NCI-H1930 (cell line): ENCODE measurements at places on chromosomes 5 and 9.

- DNase-seq, result no peak
These were observed 9.9 kb upstream of the IQGAP2 start for GRCh38 chr5:76393035-76393680.

DNA sequence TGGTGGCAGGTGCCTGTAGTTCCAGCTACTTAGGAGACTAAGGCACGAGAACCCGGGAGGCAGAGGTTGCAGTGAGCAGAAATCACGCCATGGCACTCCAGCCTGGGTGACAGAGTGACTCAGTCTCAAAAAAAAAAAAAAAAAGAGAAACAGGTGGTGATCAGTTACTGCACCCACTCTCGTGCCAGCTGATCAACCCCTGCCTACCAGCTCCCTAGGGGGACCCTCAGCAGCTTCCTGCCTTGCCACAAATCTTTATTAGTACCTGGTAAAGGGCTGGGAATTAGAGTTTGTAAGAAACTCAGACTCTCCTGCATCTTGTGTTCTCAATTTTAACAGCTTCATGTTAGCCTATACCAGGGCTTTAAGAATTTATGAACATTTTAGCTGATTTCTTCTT lies 914.9 kb downstream of the EFNA5 start:
- DNase-seq, result no peak

GRCh38 chr5:163578652-163579051 lies 73.2 kb downstream of the MAT2B start:
- no peak for DNase-seq

GRCh38 chr9:108586471-108587139 lies 269.2 kb downstream of the ACTL7B start:
- DNase-seq, result no peak

- DNase-seq, result no peak
These were observed 23.0 kb downstream of the DNAJA1 start for GRCh38 chr9:33048054-33048465.

DNA sequence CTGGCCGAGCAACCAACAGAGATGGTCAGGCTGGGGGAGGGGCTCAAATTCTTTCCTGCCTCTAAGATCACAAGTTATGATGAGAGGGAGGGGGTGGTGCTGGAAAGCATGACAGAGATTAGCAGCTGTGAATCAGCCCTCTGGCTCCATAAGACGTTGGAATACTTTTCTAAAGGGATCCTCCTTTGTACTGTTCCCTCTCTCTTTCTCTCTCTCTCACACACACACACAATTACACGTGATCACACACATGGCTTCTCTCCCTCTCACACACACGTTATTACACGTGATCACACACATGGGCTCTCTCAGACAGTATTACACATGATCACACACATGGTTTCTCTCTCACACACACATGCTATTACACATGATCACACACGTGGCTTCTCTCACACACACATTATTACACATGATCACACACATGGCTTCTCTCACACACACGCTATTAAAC lies at the start of gene SLC45A2:
SLC45A2 (minus strand) TSS at position 23 of the 454 bp plus-strand sequence. CDS start 110 bp downstream, outside the sequence.
- DNase-seq, result no peak

GRCh38 chr5:61575103-61575502 lies 243.0 kb downstream of the ZSWIM6 start:
- no peak for DNase-seq

GRCh38 chr5:165201369-165201768 lies 1696.0 kb downstream of the MAT2B start:
- no peak for DNase-seq

GRCh38 chr5:68419081-68419636 lies 203.6 kb downstream of the PIK3R1 start:
- no peak for DNase-seq

DNA sequence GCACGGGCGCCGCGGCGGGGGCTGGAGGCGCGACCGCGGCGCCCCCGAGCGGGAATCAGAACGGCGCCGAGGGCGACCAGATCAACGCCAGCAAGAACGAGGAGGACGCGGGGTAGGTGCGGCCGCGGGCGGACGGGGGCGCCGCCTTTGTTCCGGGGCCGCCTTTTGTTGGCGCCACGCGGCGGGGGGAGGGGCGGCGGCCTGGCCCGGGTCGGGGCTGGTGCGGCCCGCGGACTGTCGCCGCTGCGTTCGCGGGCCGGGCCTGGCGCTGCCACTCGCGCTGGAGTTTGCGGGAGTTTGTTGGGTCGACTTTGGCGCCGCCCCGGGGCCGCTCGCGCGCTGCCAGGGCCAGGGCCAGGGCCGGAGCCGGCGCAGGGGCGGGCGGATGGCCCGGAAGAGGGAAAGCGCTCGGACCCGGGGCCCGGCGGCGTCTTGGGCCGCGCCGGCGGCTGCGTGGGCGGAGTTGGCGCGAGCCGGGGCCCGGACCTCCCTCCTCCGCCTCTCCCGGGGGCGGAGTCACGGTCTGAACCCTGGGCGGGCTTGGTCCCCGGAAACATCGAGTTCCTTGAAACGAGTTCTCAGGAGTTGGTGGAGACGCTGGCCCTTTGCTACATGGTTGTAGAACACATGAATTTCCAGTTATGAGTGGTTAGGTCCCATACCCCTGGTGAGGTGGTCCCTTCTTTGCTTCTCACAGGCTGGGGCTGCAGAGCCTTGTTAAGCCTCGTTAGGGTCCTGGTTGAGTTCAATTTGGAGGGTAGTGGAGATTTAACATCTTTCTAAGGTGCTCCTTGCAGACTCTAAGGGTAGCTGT lies 809 bp downstream of the HNRNPAB start:
- DNase-seq, result no peak

GRCh38 chr5:50853151-50853550 lies 186.7 kb downstream of the PARP8 start:
- DNase-seq, result no peak

- DNase-seq, result no peak
These were observed 17.7 kb upstream of the UBAC1 start for GRCh38 chr9:135978642-135979546.
